Activated CD4-positive, alpha-beta T cell treated with anti-CD3 and anti-CD28 coated beads for 4 hours (primary cell): ENCODE measurements at places on chromosomes 5 and 9.

DNA sequence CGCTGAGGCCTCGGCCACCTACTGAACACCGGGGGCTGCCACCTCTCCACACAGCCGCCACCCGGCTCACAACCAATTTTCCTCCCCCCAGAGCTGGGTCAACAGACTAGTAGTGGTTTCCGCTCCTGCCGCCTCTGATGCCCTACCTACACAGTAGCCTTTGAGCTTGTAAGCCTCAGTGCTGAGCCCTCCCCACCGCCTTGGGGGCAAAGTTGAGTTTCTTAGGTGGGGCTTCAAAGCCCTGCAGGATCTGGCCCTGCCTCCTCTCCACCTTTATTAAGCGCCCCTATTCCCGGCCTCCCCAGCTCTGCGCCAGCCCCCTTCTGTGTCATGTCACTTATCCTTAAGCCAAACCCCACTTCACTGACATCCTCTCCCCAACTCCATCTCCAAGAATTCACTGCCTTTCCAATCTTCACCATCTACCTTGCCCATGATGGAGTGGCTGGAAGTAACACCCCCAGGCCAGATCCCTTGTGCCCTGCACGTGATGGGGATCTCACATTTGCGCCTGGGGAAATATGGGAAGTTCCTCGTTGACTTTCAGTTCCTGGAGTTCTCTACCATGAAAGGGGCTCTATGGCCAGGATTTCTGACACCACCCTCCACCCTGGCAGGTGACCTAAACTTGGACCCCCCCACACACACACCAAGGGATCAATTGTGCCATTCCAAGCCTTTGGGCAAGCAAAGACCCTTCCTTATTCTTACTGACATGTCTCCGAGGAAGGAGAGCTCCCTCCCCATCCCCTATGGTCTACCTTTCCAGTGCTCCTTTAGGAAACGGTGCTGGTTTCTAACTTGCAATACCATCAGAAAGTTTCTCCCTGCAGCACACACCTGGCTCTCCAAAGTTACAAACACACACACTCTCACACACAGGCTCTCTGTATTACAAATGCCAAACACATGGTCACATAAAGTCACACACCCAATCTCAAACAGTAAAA is 2.7 kb upstream of the CNTFR start:
- no peak for DNase-seq

GRCh38 chr5:24232929-24233498 is 411.8 kb downstream of the CDH10 start:
- DNase-seq = no peak

- peak; percentile 26 for DNase-seq
Measured at GRCh38 chr9:134396258-134396742, 70.0 kb downstream of the RXRA start.

DNA sequence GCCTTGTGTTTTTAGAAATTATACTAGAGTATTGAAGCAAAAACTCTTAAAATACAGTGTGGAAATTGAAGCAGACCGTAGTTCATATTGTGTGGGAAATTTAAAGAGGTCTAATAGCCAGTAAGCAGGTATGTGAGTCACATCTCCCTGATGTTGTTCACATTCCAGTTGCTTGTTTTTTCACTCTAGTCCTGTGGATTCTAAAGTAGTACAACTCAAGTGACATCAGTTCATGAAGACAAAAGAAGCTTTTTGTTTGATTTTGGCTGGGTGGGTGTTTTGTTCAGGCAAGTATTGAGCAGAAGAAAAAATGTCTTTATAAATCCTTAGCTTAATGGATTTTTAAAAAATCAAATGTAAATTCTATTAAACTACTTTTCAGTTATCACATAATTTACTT is 216.2 kb downstream of the MAN2A1 start:
- no peak for DNase-seq

GRCh38 chr5:146890066-146890465 is 11.5 kb upstream of the PPP2R2B start:
- DNase-seq = no peak

- DNase-seq = no peak
Measured at GRCh38 chr5:146592352-146592751, 76.4 kb upstream of the GPR151 start.

- DNase-seq = no peak
Measured at GRCh38 chr5:135814316-135814715, 20.1 kb upstream of the SLC25A48 start.

DNA sequence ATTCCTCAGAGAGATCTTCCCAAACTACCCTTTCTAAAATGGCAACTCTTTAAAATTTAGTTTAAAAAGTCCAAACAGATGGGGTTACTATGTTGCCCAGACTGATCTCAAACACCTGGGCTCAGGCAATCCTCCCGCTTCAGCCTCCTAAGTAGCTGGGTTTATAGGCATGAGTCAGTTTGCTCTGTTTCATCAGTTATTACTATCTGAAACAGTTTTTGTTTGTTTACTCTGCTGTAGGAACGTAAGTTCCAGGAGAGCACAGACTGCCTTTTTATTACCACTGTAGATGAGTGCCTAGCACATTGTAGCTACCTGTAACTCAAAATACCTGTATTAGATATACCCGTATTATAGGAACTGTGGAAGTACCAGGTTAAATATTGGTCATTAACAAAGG is 89.4 kb downstream of the UHRF2 start:
- DNase-seq = no peak

GRCh38 chr5:117860550-117860949 is 1127.8 kb downstream of the DTWD2 start:
- DNase-seq = no peak
